GF-D8 (cell line): ENCODE measurements at places on chromosomes 5 and 9.

- DNase-seq: no peak
These were observed 49.0 kb downstream of the NKD2 start for GRCh38 chr5:1057485-1058082.

DNA sequence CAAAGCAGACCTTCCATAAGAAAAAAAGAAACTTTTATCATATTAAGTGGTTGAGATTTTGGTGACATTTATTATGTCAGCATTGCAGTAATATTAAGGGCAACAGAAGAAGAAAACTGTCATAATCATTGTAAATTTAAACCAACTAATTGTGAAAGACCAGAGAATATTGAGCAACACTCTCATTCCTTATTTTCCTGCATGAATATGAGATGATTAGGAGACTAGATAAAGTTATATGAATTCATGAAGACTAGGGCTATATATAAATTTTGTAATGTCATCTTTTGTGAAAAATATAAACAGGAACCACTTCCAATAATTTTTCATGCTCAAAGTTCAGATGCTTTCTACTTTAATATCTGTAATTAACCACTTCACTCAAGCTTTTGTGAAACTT is 974.5 kb upstream of the CDH10 start:
- DNase-seq: no peak

DNA sequence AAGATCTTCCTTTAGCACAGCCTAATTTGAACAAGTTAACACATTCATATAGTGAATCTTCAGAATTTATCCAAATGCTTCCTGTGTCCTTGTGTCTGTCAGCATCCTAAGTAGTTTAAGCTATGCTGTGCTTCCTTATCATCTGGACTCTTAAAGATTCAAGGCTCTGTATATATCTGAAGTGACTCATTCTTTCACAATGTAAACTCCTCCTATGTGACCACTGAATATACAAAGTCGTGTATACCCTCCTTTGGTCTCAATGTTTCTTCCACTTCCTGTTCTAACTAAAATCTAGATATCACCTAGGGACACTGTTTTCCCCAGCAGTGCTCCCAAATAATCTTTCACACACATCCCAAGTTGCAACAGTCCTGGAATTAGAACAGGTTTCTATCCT is 935.7 kb upstream of the NUDT12 start:
- DNase-seq: no peak

- no peak for DNase-seq
These were observed 16.7 kb downstream of the CDKN2AIPNL start for GRCh38 chr5:134394932-134395331.

DNA sequence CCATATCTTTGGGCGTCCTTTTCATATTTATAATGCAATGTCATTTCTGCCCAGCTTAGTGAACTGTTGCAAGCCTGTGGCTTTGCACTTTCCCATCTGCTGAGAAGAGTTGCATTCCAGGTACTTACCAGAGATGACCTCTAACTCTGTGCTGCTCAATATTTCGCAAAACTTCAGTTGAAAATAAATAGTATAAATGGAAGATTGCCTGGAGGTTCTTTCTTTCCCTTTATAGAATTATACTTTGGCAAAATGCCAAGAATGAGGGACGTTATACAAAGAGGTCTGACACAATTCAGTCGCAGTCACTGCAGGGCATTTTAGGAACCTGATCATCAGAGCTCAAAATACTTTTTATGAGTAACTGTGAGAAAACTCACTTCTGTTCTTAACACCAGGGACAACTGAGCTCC is 18.9 kb upstream of the VLDLR start:
- peak; percentile 17 for DNase-seq

DNA sequence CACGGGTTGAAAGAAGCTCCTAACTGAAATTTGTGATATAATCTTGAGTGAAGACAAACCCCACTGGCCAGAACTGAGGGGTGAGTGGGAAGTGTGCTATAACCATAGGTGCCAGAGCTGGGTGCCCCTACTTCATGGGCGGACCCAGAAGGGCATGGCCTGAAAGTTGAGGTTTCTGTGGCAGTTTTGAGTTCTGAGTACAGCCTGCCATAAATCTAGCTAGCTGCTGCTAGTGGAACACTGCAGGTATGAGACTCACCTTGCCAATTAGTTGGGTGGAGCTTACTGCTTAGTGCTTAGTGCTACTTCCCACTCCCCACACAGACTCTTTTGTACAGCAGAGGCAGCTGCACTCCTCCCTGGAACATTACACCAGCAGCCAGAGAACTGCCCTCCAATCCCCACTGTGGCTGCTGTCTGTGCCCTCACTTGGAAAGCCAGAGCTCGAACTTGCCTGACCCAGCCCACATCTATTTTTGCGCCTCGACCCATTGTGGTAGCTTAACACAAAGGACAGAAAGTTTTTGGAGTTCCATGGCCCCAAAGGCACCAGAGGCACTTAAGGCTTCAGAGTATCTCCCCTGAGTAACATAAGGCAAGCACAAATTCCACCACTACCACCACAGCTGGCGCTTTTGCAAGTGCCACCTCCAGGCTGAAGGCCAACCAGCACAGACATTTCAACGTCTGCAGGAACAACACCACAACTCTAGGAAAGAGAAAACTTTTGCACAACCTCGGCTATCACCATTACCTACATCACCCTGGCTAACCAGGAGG is 27.1 kb upstream of the PTGER4 start:
- DNase-seq: no peak

GRCh38 chr5:139636975-139637408 is 11.2 kb upstream of the CXXC5 start:
- no peak for DNase-seq

DNA sequence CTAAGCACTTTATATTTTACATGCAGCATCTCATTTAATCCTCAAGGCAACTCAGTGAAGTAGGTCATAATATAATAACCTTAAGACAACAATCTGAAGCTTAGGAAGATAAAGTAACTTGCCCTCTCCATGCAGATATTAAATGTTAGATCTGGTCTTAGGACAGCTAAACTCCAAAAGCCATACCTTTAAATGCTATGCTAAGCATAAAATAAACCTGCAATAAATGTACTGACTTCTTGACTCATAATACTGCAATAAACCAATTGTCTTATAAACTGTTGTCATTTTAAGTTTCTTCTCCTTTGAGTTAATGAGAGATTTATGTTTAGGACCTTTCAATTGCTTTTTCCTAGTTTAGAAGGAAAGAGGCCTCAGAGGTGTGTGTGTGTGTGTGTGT is 102.2 kb upstream of the MIER3 start:
- no peak for DNase-seq

- DNase-seq: no peak
These were observed 70.8 kb downstream of the WWC1 start for GRCh38 chr5:168362097-168362885.

GRCh38 chr9:87322840-87323635 is 174.6 kb upstream of the DAPK1 start:
- DNase-seq: no peak

DNA sequence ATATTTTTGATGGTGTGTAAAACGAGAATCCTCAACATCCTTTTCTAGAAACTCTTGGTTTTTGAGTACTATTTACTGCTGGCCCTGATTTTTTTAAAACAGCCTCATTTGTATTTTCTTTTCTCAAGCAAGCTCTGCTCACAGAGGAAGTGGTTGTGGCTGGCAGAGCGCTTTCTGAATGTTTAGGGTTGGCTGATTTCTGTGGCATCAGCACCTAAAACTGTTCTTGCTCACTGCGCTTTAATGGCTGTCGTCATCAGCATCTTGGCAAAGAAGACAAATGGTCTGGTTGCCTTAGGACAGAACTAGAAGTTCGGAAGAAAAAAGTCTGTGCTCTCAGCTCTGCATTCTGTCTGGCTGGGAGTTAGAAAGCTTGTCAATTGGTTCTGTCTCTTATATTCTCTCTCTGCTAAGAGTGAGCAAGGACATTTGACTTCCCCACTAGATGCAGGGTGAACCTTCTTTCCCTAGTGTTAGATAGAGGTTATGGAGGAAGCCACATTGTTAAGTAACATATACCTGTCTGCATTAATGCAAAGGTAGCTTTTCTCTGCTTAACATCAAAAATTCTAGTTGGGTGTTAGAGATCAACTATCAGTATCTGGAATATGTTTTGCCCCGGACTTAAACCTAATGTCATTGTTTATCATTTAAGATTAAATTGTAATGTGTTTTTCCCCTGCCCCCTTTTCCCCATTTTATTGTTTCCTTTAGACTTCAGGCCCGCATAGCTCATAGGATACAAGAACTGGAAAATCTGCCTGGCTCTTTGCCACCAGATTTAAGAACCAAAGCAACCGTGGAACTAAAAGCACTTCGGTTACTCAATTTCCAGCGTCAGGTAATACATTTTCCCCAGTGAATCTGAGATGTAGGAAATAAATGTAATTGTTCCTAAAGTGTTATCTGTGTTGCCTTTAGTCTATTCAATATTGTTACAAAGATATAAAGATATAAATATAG is 39.0 kb downstream of the SMARCA2 start:
- peak; percentile 12 for DNase-seq

GRCh38 chr5:91042247-91042935 is 340.7 kb downstream of the ARRDC3 start:
- DNase-seq: no peak

GRCh38 chr5:74765201-74765600 is 1.7 kb downstream of the GFM2 start:
- no peak for DNase-seq

GRCh38 chr5:90307322-90307721 is 102.2 kb downstream of the CETN3 start:
- no peak for DNase-seq

DNA sequence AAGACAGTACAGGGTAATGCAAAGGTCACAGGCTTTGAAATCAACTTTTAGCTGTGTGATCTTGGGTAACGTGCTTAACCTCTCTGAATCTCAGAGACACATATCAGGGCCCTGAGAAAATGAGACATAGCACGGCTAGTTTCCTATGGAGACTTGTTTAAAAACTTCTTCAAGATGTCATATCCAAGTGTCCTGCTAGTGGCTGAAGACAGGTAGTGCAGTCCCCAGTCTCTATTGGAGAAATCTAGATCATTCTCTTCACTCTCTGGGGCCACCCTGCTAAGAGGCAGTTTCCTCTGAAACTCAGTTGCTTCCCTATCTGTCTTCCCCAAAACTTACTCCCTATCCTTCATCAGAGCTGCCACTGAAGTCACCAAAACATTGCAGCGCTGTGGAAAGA is 30.3 kb upstream of the GRXCR2 start:
- DNase-seq: no peak

GRCh38 chr5:149188383-149188782 is 47.1 kb downstream of the ABLIM3 start:
- no peak for DNase-seq

- DNase-seq: no peak
These were observed 765.2 kb upstream of the NUDT12 start for GRCh38 chr5:104327801-104328200.

- DNase-seq: no peak
These were observed 164.2 kb downstream of the SEMA6A start for GRCh38 chr5:116410336-116410890.

GRCh38 chr5:167402671-167403070 is 888.8 kb upstream of the WWC1 start:
- no peak for DNase-seq
